A549 treated with CORT108297 at 1 μM for 4 hours (cell line): ENCODE measurements at places on chromosomes 12 and 14. TPM values are rescaled to one million over a fixed set of nuclear protein-coding genes. Genes with fewer than 3 reads are reported as not detected.

The SLC39A2 gene
- not detected in 5 replicates for total RNA-seq

The IAPP gene
- total RNA-seq: not detected in 5 replicates

The E2F7 gene
- total RNA-seq: 6.6 to 8.4 TPM (median 7.2 TPM) in 5 replicates

The KRT81 gene
- 3,262 to 4,197 TPM (median 4,015 TPM) in 5 replicates for total RNA-seq

The BIN2 gene
- 0.07 to 0.15 TPM (median 0.10 TPM) in 5 replicates for total RNA-seq

The GZMB gene
- not detected in 5 replicates for total RNA-seq
